ENCODE measurements at places on chromosomes 12 and 14.

DNA sequence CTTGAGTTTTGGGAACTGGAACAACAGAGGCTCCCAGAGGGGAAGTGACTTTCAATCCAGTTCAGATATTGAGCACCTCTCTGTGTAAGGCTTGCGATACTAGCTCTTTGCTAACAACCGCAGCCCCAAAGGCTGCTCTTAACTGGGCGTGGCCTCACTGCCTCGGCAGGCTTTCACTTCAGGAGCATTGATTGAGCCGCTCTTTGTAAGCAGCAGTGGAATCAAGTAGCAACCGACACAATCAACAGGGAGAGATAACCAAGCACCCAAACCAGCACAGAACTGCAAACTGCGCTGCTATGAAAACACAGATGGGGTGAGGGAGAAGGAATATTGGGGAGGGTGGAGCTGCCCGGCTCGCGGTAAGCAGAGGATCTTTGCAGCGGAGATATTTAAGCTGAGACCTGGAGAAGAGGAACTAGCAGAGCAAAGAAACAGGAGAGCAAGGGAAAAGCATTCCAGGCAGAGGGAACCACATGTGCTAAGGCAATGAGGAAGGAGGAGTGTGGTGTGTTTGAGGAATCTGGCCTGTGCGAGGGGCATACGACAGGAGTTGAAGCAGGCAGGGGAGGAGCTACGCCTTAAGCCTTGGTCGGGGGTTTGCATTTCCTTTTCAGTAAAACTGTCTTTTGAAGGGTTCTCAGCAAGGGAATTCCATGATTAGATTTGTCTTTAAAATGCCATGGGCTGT is 17.3 kb upstream of the YY1 start:
- peak; percentile 78 for DNase-seq

DNA sequence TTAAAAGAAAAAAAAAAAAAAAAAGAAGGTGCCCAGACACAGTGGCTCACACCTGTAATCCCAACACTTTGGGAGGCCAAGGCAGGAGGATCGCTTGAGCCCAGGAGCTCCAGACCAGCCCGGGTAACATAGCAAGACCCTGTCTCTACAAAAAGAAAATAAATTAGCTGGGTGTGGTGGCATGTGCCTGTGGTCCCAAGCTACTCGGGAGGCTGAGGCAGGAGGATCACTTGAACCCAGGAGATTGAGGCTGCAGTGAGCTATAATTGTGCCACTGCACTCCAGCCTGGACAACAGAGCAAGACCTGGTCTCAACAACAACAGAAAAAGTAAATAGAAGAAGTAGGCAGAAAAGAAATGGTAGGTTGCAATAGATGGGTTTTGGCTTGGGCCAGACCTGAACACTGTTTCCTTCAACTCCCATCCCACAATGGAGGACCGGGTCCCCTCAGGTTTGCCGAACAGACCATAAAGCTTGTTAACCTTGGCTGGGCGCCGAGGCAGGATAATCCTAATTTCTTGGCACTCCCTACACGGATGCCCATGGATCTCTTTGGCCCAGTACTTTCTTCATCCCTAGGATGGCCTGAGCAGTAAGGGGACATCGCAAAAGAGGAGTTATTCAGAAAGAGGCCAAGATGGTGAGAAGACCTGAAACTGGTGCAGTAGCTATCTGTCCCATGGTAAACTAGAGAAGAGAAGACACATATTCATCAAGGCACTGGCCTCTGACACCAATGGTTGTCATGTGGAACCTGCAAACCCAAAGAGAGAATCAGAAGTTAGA is 165.5 kb upstream of the CCND2 start:
- no peak for DNase-seq

DNA sequence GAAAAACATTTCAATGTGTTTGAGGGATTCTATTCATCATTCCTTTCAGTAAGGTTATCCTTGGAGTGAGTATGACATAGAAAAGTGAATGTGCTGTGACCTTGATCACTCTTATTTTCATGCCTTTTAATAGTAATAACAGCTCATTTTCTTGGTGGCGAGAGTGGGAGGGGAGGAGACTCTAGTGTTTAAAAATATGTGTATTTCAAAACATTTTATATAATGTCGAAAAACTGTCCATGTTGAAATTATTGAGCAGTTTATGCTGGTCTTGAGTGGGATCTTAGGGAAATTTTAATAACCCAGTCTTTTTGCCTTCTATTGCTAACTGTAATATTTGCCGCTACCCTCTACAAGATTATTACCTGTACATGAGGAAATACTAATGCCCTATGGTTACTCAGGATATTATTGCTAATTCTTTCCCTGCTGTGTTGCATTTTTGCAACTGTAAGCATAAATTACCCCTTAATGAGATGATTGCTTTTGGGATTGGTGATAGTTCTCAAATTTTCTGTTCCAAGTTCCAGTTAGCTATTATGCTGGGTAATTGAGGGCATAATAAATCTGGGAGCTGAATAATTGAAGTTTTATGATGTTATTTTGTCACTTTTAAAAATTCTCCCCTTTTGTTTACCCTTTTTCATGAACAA is 21.9 kb downstream of the ATF7IP start:
- DNase-seq = no peak

DNA sequence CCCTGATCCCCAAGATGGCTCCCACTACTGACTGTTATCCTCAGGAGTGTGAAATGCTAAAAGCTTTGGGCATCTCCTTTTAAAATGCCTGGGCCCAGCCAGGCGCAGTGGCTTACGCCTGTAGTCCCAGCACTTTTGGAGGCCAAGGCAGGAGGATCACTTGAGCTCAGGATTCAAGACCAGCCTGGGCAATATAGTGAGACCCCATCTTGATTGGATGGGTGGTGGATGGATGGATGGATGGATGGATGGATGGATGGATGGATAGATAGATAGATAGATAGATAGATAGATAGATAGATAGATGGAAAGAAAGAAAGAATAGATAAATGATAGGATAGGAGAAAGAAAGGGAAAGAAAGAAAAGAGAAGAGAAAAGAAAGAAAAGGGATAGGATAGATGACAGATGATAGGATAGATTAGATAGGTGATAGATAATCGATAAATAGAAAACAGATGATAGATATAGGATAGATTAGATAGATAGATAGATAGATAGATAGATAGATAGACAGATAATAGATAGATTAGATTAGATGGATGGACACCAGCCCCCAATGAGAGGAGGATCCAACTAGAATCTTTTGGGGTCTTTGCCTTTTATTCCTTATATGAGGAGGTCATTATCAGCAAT is 9.5 kb downstream of the P2RX4 start:
- DNase-seq = no peak

GRCh38 chr12:19574601-19575000 is 135.3 kb downstream of the AEBP2 start:
- no peak for DNase-seq

- DNase-seq = no peak
Measured at GRCh38 chr12:127680516-127680915, 586.5 kb upstream of the TMEM132C start.

DNA sequence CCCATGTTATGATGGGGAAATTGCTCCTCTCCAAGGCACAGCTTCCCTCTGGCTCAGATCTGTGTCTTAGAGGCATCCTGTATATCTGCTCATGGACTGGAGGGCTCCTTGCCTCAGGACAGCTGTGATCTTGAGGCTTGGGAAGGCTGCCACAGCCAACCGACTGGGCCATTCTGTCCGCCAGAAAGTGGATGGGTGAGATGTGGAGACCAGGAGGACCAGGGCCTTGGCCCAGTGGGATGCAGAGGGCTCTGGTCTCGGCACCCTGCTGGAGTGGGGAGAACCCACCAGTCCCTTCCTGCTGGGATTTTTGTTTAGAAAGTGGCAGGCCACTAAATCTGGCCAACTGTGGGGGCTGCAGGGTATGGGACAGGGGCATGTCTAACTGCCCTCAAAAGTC is 148.6 kb downstream of the CALM1 start:
- DNase-seq = no peak

DNA sequence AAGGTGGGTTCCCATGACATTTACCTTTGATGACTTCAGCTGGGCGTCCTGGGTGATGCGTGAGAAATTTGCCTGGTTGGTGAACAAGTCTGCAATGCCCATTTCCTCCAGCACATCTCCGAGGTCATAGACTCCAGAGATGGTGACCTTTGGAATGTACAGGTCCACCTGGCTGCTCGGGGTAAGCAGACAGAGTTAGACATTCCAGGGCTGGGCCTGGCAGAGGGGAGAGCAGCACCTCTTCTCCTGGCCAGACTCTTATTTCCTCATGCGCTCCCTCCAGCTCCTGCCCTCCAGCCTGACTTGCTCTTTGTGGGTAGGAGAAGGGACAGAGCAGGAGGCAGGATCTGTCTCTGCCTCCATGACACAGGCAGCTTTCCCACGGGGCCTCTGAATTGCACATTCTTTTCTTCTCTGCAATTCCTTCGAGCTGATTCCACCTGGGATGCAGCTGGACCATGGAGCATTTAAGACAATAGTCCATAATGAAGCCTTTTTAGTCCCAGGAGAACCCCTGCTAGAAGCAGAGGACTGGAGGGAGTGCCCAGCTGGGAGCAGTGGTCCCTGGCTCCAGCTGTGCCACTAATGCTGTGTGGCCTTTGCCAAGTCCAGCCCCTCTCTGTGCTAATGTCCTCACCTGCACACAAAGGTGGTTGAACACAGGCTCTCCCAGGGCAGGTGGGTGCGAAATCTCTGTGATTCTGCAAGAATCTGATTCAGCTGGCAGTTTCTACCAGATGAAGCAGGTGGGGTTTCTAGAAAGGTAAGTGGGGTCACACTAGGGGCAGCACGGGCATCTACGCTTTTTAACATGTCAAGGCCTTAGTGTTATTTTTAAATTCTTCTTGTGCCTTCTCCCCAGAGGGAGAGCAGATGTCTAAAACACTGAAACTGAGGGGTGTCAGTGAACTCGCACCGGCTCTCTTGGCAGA is 13.2 kb upstream of the SERPINA10 start:
- no peak for DNase-seq

DNA sequence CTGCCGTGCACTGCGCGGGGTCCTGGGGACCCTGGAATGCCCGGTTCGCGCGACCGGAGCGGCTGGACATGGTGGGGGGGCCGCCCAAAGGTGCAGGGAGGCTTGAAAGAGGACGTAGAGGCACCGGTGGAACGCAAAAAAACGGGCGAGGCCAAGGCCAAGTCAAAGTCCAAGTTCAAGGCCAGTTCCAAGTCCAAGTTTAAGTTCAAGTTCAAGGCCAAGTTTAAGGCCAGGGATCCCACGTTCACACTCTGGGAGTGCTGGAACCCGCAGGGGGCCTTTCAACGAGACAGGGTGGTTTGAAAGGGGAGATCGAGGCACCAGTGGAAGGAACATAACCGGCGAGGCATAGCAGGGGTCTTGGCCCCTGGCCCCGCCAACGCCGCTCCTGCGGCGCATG is 317.6 kb downstream of the ALG10 start:
- DNase-seq = no peak

GRCh38 chr14:89598548-89599186 is 181.6 kb upstream of the FOXN3 start:
- no peak for DNase-seq

- no peak for DNase-seq
Measured at GRCh38 chr12:272942-273341, 10.3 kb upstream of the SLC6A13 start.

GRCh38 chr12:4307593-4308333 is 13.2 kb upstream of the TIGAR start:
- DNase-seq = no peak

DNA sequence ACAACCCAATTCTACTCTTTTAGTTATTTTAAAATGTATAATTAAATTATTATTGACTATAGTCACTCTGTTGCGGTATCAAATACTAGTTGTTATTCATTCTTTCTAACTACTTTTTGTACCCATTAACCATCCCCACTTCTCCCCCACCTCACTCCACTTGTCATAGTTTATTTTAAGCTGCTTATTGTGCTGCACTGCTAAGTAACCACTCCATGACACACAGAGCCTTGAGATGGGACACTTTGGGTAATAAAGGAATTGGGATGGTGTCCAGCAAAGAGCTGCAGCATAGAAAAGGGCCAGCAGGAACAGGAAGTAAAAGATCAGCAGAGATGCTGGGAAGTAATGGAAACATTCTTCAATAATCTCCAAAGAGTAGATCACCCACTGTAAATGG is 123.0 kb downstream of the RPS29 start:
- no peak for DNase-seq

GRCh38 chr12:53467082-53467481 is 15.2 kb downstream of the PCBP2 start:
- DNase-seq = no peak

DNA sequence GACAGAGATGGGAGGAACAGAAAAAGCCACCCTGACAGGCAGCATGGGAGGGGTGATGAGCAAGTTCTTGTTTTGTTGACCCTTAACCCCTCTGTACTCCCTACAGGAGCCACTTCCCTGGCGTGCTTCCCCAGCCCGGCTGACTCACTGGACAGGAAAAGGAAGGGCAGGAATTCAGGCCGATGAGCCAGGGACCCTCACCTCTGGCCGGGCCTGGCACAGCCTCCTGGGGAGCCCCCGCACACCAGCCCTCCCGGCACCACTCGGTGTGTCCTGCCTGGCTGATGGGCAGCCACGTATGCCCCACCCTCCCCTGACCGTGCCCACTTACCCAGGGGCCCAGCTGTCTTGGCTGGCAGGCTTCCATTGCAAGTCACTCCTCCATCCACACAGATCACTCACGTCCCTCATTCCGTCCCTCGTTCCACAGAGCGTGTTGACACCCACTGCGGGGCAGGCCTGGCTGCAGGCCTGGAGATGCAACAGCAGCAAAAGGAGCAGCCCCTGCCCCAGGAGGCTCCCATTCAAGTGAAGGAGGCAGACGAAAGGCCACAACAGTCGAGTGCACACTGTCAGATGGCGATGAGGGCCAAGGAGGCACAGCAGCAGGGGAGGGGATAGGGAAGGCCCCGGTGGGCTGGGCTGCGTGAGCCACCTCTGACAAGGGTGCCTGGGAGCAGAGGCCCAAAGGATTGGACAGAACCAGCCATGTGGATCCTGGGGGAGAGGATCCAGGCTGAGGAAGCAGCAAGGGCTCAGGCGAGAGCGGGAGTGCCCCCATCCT is 19.7 kb upstream of the CD9 start:
- DNase-seq = no peak

- DNase-seq = peak; percentile 45
Measured at GRCh38 chr12:6766651-6767349, 637 bp downstream of the PTMS start.

DNA sequence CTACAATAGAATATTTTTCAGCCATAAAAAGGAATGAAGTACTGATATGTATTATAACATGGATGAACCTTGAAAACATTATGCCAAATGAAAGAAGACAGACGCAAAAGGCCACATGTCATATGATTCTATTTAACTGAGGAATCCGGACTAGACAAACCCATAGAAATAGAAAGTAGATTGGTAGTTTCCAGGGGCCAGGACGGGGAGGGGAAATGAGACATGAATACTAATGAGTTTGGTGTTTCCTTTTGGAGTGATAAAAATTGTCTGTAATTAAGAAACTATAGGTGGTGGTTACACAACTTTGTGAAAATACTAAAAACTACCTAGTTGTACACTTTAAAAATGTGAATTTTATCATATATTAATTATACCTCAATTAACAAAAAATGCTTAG is 247.6 kb downstream of the BCAT1 start:
- DNase-seq = no peak
